ENCODE measurements at places on chromosomes 16 and 17. TPM values are rescaled to one million over a fixed set of nuclear protein-coding genes. Genes with fewer than 3 reads are reported as not detected.
A peak's percentile ranks its signal among the peaks of the same experiment; 100 is the strongest.

DNA sequence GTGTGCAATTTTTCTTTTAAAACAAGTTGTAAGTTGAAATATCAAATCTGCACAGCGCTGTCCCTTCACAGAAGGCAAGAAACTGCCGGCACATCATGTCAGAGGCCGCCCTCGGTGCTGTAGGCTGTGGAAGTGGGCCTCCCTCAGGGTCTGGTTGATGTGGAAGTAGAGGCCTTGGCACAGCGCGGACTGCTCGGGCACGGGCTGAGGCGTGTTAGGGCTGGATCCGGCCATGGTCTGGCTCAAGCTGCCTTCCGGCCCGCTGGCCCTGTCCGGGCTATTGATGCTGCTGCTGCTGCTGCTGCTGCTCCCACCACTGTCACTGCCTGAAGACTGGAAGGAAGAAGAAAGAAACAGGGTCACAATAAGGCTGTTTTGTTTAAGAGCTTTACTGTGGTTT, 16.6 kb downstream of the COG1 start:
- no peak for DNase-seq

DNA sequence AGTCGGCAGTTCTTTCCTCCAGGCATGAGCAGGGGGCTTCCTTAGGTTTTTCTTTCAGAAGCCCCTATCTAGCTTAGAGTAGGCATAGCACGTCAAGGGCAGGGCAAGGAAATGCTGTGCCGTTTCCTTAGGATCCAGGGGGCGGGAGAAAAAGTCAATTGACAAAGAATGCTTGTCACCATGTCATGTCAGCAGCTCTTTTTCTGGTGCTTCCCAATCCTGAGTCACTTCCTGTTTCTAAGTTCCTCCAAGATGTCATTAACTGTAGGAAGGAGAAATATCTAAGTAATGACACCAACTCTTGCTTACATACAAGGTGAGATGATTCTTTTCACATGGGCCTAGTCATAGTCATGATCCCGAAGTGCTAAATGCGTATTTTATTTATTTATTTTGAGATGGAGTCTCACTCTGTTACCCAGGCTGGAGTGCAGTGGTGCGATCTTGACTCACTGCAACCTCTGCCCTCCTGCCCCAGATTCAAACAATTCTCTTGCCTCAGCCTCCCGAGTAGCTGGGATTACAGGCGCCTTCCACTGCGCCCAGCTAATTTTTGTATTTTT, 35.2 kb downstream of the GJC1 start:
- DNase-seq, result no peak

GRCh38 chr16:24524855-24525677, 14.3 kb upstream of the RBBP6 start:
- no peak for DNase-seq

DNA sequence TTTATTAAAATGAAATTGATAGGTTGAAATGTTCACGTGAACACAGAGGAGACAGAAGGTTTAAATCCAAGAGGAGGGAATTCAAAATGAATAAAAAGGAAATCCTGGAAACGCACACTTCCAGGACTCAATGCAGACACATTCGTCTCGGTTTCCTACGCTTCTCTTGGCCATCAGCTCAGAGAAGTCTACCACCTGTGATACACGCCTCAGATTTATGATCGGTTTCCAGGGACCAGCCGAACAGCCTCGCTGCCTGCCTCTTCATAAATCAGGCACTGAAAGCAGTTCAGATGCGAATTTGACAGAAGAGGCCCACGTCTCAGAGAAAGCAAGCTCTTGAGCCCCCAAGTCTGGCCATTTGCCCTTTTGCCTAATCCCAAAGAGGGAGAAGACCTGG, 125.5 kb upstream of the IRX3 start:
- DNase-seq, result no peak

GRCh38 chr16:31703526-31704128, 170.0 kb upstream of the ZNF267 start:
- no peak for DNase-seq

GRCh38 chr16:25542306-25542705, 149.5 kb upstream of the HS3ST4 start:
- DNase-seq, result no peak

GRCh38 chr17:1060991-1061390, 64.1 kb downstream of the TIMM22 start:
- no peak for DNase-seq

Gene SPN
- 2.5 TPM for total RNA-seq

DNA sequence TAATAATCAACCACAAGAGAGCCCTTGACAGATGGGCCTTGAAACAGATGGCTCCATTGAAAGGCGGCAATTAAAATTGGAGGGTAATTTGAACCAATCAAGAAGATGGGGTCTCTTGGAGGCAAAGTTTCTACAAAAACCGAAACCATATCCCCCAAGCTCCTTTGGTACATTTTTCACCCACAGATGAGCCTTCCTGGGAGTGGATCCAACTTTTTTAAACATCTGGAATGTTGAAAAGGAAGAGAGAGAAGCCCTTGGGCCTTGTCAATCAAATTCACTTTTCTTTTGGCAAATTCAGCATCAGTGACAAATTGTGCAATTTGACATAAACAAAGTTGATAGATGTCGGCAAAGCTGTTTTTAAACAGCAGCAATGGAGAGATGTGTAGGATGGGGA, 13.2 kb upstream of the NUP93 start:
- DNase-seq, result no peak

DNA sequence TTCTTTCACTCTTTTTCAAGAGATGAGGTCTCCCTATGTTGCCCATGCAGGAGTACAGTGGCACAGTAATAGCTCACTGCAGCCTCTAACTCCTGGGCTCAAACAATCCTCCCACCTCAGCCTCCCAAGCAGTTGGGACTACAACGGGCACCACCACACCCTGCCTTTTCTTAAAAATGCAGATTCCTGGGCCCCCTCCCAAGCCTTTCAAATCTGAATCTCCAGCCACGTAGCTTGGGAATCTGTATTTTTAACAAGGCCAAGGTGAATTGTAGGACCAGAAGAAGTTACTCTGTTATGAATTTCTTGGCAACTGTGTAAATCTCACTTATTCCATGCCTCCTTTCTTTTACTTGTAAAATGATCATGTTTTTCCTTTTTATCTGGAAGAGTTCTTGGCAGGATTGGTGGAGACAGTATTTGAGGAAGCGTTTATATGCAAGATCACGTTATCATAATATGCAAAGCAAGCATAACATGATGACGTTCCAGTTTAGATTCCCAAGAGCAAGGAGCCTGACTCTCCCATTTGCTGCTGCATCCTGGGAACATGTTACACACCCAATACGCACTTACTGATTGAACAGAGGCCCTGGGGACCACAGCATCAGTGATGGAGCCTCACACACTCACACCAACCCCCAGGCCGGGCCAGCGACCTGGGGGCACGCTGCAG, 44.5 kb downstream of the LITAF start:
- DNase-seq, result no peak

- DNase-seq, result no peak
Observed at GRCh38 chr17:80561541-80562114, 17.0 kb downstream of the RPTOR start.

- DNase-seq, result no peak
Observed at GRCh38 chr16:79892278-79892677, 291.7 kb upstream of the MAF start.

DNA sequence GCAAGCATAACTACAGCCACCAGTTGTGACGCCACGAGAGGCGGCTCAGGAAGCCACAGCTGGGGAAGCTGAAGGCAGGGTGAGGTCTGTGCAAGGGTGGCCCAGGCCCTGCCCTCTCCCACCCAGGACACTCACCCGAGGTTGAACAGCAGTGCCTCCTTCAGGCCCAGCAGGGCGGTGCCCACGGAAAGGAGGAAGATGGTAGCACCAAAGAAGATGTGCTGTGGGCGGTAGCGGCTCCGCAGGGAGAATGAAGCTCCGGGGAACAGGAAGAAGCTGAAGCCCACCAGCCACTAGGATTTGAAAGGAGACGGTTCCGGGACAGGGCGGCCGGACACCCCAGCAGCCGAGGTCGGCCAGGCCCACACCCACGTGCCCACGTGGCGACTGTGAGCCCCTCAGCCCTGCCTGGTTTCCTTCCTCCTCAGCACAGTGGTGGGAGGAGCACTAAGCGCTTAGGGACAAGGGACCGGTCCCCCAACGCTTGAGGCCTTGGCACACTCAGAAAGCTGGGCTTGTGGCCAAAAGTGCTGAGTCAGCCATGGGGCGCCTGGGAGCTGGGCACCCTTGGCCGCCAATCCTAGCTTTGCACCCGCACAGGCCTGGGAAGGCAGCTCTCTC, 11.0 kb downstream of the CYB561 start:
- peak; percentile 87 for DNase-seq

DNA sequence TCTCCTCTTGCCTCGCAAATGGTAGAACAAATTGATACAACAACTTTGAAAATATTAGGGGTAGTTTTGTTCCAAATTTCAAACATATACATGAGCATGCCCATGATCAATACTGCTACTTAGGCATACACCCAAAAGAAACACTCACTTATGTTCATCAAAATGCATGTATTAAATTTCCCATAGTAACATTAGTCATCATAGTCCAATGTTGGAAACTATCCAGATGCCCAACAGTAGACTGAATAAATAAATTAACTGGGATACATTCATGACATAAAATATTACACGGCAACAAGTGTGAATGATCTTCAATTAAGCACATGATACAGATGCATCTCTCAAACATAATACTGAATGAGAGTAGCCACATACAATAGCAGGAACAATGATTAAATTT, 391.6 kb downstream of the CDH11 start:
- DNase-seq, result no peak

Gene TEKT1
- not detected for total RNA-seq

- no peak for DNase-seq
Observed at GRCh38 chr17:67974598-67975066, 21.6 kb downstream of the C17orf58 start.

DNA sequence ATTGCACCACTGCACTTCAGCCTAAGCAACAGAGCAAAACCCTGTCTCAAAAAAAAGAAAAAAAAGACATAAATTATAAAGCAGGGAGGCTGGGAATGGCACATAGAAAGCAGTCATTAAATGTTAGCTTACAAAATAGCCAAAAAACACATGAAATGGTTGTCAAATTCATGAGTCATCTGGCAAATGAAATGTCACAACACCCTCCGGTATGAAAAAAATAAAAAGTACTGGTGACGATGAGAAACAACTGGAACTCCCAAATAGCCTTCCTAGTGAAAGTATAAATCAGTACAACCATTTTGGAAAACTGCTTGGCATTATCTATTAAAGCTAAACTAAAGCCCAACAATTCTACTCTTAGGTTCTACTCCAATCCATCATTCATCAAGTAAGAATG, 3.5 kb upstream of the KATNB1 start:
- DNase-seq, result no peak

Gene KIF19
- total RNA-seq, result 8.1 TPM

DNA sequence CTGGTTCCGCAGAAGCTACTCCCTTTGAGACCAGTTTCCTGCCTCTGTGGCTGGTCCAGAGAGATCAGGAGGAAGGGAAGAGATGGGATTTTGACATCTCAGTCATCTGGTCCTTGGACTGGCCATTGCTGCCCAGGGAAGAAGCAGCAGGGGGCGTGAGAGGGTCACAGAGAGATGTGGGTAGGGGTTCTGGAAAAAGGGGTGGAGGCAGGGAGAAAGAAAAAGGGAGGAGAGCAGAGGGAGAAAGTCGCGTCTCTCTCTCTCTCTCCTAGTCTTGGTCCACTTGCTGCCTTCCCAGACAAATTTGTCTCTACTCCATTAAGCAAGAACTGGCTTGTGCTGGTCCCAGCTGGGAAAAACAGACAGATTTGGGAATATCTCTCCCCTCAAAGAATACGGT, 4.4 kb downstream of the SHBG start:
- DNase-seq, result no peak

DNA sequence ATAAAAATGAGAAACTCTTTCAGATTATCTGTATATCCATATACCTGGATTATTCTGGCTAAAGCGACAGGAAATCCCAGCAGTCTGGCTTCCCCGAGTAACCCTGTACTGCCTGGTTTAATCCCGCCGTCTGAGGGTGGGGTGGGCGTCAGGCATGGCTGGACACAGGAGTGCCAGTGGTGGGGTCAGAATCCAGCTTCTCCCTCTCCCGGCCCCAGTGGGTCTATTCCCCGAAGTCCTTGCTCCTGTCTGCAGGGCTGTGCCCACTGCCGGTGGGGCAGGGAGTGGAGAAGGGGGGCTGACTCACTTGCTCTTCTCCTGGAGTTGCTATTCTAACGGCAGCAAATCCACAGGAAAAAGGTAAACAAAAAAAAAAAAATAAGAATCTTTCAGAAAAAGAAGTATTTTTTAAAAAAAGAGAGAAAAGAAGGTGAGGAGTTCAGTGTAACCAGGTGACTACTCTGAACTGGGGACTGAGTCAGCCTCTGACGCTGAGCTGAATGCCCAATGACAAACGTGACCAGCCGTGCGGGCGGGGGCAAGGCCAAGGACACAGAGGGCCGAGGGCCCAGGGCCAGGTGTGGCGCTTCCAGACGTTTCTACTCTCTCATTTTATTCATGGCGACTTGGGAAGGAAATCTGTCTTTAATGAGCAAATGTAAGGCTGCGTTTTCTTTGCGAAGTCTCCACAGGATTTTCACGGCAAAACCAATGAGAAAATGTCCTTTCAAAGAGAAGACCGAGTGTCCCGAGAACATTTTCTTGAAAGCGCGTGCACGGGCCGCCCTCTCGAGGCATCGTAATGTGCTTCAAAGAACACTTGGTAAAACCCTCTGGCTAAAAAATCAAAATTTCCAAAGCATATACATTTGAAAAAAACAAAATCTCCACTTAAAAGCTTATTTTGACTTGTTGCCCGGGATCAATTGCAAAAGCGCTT, 20.2 kb downstream of the FOXF1 start:
- no peak for DNase-seq

Gene ADCY9
- total RNA-seq, result 19.8 TPM

DNA sequence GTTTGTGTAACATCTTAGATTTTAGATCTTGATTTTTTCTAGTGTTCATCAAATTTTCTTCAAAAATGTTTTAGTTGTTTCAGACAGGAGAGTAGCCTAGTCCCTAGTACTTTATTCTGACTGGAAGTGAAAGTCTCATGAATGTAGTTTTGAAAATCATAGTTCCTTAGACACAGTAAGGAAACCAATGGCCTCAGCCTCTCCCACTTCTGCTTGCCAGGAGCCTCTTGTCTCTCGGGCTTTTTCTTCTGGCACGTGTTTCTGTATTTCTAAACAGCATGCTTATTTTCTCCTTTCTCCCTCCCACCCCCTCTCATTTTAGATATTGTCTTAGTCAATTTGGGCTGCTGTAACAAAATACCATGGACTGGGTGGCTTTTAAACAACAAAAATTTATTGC, 9.8 kb downstream of the SLFN5 start:
- DNase-seq, result no peak

DNA sequence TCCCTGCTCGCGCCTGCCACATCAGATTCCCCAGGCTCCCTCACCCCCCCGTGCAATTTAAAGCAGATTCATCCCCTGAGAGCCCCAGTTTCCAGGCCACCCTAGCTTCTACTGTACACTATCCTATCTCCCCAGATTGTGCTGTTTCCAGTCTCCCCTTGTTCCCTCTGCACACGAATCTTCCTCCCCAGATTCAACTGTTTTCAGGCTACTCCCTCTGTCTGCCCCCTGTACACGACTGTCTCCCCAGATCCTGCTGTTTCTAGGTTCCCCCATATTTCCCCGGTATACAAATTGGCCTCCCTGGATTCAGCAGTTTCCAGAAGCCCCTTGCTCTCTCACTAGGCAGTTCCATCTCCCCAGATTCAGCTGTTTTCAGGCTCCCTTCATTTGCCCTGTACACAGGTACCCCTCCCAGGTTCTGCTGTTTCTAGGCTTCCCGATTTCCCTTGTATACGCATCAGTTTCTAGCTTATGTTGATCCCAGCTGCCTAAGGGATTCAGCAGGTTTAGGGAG, 22.9 kb downstream of the COPZ2 start:
- no peak for DNase-seq
